ENCODE measurements at places on chromosomes 13 and 19.

- peak; percentile 52 for DNase-seq
Measured at GRCh38 chr13:31742097-31742734, 2.9 kb downstream of the RXFP2 start.

GRCh38 chr19:43462785-43463380 lies 2.5 kb downstream of the LYPD3 start:
- no peak for DNase-seq

DNA sequence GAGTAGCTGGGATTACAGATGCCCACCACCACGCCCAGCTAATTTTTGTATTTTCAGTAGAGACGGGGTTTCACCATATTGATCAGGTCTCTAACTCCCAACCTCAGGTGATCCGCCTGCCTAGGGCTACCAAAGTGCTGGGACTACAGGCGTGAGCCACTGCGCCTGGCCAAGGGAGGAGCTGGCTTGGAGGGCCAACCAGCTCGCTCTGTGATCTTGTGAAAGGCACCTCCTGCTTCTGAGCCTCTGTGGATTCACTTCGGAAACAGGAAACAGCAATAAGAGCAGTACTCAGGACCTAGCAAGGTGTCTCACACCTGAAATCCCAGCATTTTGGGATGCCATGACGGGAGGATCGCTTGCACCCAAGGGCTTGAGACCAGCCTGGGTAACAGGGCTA lies 2.0 kb upstream of the ELL start:
- DNase-seq = no peak

DNA sequence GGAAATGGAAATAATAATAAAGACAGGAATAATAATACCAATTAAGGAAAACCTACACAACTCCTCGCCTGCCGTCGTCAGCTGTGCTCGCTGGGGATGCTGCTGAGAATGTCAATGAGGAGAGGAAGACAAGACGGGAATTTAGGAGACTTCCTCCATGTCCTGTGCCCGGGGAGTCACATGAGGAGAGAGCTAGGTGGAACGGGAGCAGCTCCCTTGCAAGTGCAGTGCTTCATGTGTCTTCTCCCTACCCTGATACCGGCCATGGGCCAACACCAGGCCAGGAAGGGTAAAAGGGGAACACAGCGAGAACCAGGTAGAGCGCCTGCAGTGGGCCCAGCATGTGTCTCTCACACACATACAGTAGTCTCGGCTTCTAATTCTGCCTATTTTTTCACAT lies 11.8 kb downstream of the DOCK9 start:
- DNase-seq = no peak

- no peak for DNase-seq
Measured at GRCh38 chr19:8363803-8364771, at the start of gene ANGPTL4. ANGPTL4 (plus strand) TSS chr19:8364155; CDS start chr19:8364322, 167 bp downstream.

DNA sequence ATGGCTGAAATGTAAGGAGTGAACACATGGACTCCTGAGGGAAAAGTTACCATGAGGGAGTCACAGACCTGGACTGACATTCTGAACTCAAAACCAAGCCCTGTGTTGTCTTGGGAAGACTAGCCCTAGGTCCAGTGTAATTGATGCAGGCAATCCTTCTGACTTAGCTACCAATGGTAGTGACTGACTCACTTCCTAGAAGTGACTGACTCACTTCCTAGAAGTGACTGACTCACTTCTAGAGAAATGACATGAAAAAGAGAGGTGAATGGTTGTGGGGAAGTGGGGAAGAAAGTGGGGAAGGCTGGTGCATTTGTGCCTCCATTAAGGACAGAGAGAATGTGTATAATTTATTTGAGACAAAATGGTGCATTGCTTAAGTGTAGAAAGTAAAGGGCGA lies 49.9 kb downstream of the EDNRB start:
- DNase-seq = no peak

GRCh38 chr13:114066956-114067355 lies 65.5 kb downstream of the RASA3 start:
- no peak for DNase-seq

DNA sequence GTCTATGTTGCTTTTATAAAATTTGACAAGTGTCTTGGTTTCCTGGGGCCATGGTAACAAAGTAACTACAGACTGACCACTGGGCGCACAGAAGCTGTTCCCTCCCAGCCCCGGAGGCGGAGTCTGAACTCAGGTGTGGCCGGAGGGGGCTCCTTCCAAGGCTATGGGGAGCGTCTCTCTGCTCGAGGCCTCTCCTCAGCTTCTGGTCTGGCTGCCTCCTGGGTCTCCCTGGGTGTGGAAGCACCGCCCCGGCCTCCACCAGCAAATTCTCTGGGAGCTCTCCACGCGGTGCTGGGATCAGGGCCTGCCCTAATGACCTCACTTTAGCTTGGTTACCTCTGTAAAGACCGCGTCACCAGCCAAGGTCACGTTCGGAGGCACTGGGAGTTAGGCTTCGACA lies 45.7 kb upstream of the F7 start:
- DNase-seq = no peak

- no peak for DNase-seq
Measured at GRCh38 chr19:38483016-38483630, 49.6 kb downstream of the RYR1 start.

DNA sequence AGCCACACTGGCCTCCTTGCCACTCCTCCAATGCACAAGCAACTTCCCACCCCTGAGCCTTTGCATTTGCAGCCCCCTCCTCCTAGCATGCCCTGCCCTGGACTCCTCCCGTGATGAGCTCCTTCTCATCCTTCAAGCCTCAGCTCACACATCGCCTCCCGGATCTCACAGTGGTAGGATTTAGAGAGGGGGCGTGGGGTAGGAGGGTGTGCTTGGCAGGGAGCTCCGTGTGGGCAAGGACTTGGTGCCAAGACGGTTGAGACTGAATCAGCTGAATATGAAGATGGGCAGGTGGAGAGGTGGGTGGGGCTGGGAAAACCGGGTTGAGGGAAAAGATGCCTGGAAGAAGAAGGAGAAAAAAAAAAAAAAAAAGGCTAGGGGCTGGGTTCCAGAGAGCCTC lies 48.4 kb upstream of the ZNRF4 start:
- DNase-seq = no peak

- no peak for DNase-seq
Measured at GRCh38 chr19:16085115-16085514, 8.8 kb downstream of the TPM4 start.

DNA sequence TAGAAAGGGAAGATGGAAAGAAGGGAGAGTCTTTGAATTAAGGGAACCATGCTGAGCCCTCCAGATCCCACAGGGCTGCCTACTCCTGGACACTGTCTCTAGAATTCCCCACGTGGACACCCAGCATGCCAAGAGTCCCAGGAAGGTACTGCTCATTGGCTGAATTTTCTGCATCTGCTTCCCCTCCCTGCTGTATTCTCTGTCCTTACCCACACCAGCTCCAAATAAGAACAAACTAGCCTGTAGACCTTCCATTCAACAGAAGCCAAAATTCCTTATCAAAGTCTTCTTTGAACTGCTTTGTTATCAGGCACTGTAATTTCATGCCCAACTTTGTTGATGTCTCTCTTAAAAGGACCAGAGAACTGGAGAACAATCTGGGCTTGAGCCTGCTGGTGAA lies 305.9 kb upstream of the ARGLU1 start:
- DNase-seq = no peak

- DNase-seq = no peak
Measured at GRCh38 chr19:10145031-10145430, 25.3 kb upstream of the EIF3G start.

DNA sequence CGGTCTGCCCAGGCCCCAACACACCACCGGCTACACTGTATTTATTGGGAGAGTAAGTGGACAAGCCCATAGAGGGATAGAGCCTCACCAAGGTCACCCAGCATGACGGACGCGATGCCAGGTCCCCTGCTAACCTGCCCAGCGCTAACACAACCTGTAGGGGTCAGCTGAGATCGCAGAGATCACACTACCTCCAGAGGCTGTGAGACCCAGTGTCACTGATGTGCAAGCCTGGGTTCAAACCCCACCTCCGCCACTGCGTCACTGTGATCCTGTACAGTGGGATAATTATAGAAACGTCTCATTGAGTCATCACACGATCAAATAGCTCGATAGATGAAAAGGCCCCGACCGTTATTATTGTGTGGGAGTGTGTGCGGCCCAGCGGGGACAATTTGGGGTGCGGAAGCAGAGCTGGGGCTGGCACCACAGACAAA lies 10.6 kb upstream of the TLE2 start:
- DNase-seq = no peak

- DNase-seq = no peak
Measured at GRCh38 chr13:102033386-102033785, 368.5 kb downstream of the FGF14 start.

- DNase-seq = no peak
Measured at GRCh38 chr13:70370924-70371323, 262.7 kb upstream of the KLHL1 start.

- DNase-seq = no peak
Measured at GRCh38 chr19:2394442-2395292, 32.7 kb downstream of the TIMM13 start.

GRCh38 chr13:36680913-36681312 lies 7.1 kb downstream of the SERTM1 start:
- DNase-seq = no peak

GRCh38 chr19:33528404-33528803 lies 6.8 kb upstream of the PEPD start:
- DNase-seq = no peak

DNA sequence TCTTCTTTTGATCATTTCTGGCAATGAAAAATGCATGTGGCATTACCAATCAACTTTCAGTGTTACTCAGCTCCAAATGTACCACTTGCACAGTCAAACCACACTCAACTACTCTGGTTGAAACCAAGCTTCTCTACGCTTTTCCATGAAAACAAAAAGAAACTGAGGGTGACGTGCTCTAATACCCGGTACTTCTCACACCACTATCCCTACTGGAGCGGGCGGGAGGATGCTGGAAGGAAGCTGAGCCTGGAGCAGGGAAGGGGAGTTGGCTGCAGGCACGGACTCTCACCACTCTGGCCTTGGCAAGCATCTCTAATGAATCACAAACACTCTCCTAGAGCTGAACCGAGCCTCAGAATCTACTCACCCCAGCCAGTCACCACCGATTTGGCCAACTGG lies 48.2 kb downstream of the STK24 start:
- DNase-seq = no peak

- no peak for DNase-seq
Measured at GRCh38 chr13:95678967-95679366, 2.0 kb downstream of the DNAJC3 start.

DNA sequence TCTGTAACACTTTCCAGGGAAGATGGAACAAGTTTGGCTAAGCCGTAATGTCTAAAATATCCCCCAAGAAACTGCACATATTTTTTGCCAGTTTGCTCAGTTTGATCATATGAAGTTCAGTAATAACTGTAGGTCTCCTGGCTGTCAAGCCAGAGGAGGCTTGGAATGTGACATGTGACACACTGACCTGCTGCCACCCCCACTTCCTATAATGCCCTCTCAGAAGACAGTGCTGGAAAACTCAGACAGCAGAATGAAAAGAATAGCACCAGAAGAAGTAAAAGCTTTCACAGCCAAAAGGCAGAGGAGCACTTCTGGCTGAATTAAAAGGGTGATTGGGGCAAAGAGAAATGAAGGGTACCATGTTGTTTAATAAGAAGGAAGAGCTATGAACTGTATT lies 67.4 kb upstream of the UBAC2 start:
- DNase-seq = no peak

DNA sequence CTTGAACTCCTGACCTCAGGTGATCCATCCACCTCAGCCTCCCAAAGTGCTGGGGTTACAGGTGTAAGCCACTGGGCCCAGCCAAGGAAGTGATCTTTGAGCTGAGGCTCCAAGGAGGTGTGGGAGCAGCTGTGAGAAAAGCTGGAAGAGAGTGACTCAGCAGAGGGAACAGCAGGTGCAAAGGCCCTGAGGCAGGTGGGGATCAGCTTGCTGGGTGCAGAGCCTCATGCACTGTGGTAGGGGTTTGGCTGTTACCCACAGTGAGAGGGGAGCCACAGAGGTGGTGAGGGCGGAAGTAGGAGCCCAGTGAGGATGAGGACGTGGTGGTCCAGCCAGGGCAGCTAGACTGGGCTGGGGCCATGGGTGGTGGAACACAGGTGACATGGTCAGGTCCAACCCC lies 6.5 kb downstream of the NPAS1 start:
- DNase-seq = no peak

- no peak for DNase-seq
Measured at GRCh38 chr13:97477844-97478243, 43.9 kb downstream of the RAP2A start.

DNA sequence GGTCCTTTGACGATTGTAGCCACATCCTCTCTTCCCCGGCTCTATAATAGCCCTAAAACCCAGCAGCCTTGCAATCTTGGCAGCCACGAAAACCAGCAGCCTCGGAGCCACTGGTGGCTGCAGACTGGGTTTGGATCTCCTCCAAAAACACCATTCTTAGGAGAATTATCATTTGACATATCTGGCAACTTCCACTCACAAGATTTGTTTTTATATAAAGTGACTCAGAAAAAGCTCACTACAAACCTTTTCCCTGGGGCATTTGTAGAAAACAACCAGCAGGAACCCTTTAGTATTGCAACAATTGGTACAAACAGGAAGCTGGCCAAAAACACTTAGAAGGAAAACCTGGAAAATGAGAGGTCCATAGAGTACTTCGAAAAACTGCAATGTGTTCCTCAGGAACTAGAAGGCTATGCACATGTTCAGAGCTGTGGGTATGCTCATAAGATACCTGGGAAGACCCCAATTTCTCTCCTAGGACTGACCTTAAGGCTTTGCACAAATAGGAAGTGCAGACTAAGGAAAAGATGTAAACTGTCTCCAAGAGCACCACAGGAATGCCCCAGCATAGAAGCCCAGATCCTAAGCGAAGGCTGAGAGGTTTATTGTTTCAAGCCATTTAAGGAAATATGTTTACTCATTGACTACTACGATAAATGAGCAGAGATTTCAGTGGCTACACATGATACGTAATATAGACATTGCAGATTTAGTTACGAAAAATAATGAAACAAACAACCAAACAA lies 71.2 kb downstream of the MYO16 start:
- no peak for DNase-seq

DNA sequence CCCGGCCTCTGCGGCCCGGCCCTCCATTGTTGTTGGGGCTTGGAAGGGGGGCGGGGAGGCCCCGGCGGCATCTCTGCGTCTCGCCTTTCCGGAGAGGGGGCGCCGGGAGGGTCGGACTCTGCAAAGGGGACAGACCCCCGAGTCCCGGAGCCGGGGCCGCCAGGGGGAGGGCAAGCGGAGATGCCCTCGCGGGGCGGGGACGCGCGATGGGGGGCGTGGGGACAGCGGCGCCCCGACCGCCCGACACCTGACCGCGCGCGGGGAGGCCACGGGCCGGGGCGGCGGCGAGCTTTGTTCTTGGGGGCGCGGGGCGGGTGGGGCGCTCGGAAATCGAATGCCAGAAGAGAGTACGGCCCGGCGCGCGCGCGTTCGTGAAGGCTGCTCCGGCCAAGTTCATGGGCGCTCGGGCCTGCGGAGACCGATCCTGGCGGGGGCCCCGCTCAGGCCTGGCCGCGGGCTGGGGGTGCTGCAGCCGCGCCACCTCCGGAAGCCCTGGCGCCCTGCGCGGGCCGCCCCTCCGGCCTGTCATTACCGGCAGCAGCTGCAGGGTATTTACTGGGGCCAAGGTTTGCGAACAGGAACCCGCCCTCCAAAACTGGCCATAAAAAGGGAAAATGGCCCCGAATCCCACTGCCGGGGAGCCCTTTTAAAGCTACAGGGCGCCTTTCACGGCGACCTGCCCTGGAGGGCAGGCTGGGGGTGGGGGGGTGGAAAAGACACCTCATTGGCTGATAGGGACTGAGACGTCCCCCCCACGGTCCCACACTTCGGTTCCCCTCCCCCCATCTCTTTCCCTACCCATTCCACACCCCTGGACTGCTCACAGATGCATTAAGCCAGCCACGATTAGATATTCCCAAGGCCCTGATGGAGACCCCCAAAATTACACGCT lies 11.1 kb upstream of the NANOS3 start:
- no peak for DNase-seq

GRCh38 chr19:18742838-18743783 lies 48.0 kb downstream of the COMP start:
- DNase-seq = no peak

All from NK-92 treated with Interleukin-12 subunit alpha and Interleukin-12 subunit beta, amount 100 ng/mL, for 24 hours (cell line).